Stimulated activated CD8-positive, alpha-beta memory T cell treated with anti-CD3 and anti-CD28 coated beads, Interleukin-12 subunit alpha, Interleukin-12 subunit beta, amount 100 ng/mL, for 4 hours (primary cell): ENCODE measurements at places on chromosomes 13 and 19.

GRCh38 chr13:101486708-101487437, 34.4 kb downstream of the ITGBL1 start:
- no peak for DNase-seq

DNA sequence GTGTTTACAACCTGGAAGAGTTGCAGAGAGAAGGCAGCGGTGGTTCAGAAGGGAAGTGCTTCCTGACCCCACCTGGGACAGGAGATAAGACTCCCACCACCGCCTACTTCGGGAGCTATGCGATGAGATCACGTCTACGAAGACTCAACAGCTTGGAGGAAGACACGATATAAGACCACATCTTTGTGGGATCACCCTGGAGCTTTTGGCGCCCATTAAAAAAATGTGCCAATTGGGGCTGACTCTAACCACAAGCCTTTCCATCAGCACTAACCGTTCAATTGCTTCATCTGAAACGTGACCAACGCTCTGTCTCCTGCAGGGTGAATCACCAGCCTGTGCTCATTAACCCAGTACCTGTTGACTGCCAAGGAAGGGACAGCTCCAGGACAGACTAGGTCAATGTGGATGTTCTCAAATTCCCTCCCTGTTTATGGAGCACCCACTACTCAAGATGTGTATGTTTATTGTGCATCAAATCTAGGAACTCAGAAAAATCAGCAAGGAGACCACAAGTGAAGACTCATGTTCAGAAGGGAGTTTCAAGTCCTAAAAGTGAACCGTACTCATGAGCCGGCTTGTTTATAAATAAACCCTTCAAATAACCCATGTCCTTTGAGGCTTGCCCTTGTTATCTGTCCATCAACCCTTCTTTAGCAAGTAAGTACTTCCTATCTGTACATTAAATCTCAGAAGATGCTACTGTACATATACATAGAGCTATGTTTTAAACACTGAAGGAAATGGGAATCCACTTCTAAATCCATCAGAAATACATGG, 67.5 kb downstream of the LATS2 start:
- DNase-seq, result no peak

DNA sequence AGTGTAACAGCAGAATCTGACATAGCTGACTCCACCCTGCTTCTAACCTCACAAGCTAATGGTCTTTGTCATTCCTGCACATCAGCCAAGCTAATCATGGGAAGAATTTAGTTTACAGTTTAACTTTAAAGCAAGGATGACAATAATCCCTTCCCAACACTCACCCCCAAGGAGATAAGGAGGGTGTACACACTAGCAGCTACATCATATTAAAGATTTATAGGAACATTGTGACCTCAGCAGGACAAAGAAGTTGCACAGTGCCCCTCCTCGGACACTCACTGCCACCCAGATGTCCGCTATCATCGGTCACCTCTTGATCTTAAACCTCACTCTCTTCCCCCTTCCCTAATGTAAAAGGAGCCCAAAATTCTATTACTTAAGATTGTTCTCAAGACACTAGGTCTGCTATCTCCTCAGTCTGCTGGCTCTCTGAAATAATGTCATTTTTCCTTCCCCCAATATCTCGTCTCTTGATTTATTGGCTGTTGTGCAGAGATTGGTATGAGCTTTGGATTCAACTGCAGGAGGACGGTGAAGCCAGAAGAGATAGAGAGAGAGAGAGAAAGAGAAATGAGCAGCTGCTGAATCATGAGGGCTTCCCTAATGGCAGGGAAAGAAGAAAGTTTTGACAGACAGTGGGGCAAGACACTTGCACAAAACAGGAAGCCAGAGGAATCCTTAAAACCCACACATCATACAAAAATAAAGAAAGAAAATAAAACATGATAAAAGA, 17.5 kb upstream of the FFAR2 start:
- no peak for DNase-seq

GRCh38 chr19:56294549-56294948, 20.1 kb downstream of the ZSCAN5A start:
- no peak for DNase-seq

DNA sequence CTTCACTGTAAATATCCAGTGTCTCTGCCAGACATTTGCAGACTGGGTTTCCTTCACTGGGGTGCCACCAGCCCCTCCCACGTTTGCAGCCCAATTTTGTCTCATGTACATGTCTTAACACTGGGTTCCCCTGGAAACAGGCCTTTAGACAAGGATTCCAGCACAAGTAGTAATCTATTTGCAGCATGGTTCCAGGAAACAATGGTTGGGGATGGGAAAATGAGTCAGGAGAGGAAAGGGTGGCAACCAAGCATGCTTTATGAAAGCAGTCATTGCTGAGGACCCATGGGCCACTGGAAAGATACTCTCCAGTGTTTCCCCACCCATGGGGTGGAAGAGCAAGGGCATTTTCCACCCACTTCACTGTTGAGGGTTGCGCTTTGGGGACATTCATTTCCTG, 53.6 kb upstream of the FARP1 start:
- no peak for DNase-seq

DNA sequence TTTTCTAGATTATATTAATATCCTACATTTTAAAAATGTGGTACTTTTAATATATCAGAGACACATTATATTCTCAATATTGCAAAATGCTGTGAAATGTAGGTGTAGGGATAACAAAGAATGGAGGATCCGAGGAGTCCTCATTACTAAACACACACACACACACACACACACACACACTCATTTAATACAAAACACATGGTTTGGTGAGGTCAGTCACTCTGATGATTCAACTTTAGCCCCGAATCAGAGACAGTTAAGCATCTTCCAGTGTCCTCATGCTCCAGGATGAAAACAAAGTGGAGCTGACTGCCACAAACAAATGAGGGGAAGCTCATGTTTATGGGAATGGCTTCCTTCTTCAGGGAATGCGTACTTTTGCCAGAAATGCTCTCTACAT, 147.5 kb downstream of the CYSLTR2 start:
- DNase-seq, result no peak

- DNase-seq, result no peak
These were observed 15.0 kb upstream of the CCNA1 start for GRCh38 chr13:36417331-36417730.

GRCh38 chr19:2327773-2328400, 499 bp downstream of the LSM7 start:
- DNase-seq, result peak; percentile 25

GRCh38 chr13:41056826-41057711, 4.2 kb upstream of the WBP4 start:
- no peak for DNase-seq

- no peak for DNase-seq
These were observed 1.7 kb downstream of the TGFBR3L start for GRCh38 chr19:7916103-7916954.

- DNase-seq, result no peak
These were observed 7.0 kb downstream of the CLASRP start for GRCh38 chr19:45045671-45046353.

DNA sequence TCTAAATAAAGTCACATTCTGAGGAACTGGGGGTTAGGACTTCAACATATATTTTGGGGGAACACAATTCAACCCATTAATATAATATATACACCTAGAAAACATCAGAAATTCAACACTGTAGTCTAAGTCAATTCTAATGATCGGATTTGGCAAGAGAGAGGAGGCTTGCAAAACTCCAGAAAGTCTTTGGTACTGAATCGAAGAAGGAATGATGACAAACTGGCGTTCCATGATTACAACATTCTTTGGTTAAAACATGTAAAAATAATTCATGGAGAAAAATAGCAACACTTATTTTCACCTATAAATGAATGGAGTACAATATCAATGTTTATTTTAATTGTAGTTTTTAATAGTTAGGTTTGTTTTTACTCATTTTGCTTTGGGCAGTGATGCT, 62.4 kb downstream of the MBNL2 start:
- no peak for DNase-seq

DNA sequence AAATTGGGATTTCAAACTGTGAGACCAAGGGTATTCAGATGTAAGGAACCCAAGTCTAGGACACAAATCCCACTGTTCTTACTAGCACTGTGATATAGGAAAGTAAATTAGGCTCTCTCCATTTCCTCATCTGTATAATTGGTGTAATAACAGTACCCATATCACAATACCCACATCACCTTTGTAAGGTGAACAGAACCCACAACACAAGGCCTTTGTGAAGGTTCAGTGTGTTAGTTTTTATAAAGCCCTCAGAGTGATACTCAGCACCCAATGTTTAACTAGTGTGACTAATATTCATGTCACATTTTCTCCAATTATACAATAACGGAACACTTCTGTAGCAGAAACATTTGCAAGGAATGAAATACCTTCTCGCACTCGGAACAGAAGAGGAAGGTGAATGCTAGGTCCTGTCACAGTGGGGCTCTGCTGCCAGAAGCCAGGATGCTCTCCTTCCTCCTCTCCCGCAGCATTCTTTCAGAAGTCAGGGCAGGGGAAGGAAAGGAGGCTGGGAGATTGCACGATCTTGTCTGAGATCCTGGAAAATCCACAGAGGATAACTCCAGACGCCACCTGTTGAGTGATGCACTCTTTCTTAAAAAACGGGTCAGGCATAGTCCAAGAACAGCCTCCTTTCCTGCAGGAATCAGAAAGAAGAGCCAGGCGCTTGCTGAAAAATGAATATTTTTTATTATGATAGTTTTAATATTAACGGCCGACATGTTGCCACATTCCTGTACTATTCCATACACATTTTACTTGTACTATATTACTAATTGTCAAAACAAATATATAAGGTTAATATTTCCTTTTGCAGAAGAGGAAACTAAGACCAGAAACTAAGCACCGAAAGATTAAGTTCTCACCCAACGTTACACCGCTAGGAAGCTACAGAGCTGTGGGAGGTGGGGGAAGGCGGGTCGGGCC, 762 bp downstream of the ZNF45 start:
- no peak for DNase-seq

DNA sequence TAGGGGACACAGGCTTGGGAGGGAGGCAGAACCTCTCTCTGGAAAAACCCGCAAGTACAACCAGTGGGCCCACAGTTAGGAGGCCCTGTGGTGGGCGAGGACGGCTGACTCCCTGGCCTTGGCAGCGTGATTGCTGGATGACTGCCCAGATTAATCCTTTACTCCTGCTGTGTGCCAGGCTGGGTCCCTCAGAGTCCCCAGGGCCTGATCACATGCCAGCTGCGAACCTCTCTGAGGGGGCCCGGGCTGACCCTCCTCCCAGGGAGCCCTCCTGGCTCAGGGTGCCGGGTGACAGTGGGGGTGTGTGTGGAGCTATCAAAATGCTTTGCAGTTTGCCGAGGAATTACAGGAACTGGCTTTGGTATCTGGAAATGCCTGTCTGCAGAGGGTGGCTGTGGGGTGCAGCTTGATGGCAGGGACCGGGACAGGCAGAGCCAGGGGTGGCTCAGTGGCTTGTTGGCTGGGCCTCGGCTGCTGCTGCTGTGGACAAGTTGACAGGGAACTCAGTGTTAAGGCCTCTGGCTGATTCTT, 48.9 kb downstream of the DNM2 start:
- no peak for DNase-seq

GRCh38 chr19:14402332-14403144, 16.6 kb downstream of the DDX39A start:
- DNase-seq, result no peak

DNA sequence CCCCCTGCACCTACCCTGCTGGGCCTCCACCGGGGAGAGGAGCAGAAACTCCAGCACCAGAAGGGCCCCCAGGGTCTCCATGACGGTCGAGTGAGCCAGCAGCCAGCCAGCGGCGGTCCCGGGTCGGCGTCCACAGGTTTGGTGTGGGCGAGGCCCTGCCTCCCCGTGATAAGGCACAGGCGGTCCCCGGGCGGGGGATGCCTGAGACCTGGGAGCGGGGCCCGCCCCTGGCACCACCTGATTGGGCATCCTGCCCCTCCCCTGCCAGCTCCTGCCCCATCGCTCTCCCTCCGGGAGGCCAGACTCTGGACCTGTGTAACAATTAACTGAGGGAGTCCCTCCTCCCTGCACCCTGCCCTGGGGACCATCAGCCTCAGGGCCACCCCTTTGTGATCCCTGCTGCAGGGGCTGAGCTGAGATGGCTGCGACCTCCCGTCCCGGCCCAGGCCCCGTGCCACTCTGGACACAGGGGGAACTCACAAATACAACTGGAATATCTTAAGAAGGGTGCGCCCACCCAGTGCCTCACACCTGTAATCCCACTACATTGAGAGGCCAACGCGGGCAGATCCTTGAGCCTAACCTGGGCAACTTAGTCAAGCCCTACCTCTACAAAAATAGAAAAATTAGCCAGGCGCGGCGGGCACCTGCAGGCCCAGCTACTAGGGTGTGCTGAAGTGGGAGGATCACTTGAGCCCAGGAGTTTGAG, at the start of gene SMIM24:
Gene SMIM24, minus strand, starts transcription at position 143 of the 709 bp plus-strand sequence. Its CDS starts 62 bp downstream, at position 81.
- DNase-seq, result no peak

- DNase-seq, result no peak
These were observed 3.2 kb upstream of the ADAT3 start for GRCh38 chr19:1901940-1902404.

DNA sequence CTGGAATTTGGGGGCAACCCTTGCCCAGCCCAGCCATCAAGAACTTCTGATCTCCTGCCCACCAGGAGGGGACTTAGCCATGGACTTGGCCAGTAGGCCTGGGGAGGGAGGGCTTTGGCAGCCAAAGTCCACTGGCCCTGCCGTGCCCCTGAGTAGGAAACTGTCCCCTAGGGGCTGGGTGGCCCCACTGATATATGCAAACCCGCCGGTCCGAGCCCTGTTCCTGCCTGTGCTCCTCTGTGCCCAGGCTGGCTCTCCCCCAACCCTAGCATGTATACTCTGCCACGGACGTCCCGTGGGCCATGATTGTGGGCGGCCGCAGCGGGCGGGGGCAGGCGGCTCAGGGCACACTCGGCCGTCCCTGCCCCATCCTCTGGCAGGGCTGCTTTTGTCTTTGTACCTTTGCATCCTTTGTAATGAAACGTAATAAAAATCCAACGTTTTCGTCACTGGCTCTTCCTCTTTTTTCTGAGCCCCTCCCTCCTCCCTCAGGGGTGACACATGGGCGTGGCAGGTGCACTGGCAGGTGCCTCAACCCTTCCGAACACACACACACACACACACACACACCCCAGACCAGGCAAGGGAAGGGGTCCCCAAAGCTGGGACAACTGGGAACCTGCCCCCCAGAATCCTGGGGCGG, 9.1 kb downstream of the COMP start:
- DNase-seq, result no peak

DNA sequence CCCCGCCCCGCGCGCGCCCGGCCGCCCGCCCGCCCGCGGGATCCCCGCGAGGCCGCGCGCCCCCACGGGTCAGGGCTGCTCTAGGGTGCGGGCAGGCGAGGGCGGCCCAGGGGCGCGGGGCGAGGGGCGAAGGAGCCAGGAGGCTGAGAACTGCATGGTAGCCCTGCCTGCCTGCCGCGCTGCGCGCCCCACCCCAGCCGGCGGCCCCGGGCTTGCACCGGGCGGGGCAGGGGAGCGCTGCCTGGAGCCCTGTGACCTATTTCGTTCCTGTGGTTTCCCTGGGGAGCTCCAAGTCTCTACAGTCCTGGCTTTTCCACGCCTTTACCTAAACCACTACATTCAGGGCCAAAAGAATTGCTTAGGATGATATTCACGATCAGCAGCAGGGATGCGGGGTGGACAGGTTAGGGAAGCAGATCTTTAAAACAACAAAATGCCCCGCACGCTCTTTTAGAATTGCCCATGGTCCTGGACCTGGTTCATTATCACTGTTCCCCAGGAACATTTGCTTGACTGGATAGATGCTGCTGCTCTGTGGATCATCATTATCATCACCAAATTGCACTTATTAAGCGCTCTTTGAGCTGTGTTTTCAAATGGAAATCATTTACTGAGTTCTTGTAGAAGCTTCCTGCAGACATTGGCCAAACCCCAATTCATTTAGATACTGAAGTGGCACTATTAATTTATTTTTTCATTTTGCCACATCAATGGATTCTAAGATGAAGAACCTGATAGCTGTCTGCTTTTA, 421 bp upstream of the GPR12 start:
- DNase-seq, result no peak
